ENCODE measurements at places on chromosomes 3 and 15. TPM values are rescaled to one million over a fixed set of nuclear protein-coding genes. Genes with fewer than 3 reads are reported as not detected.

SPG21 gene
- 97.9 TPM for total RNA-seq

CAPN3 gene
- total RNA-seq, result 37.9 TPM

MELTF gene
- total RNA-seq, result 9.0 TPM

GPR62 gene
- 0.42 TPM for total RNA-seq

CD80 gene
- total RNA-seq, result 0.39 TPM

ERICH6 gene
- total RNA-seq, result 0.18 TPM

GRIP2 gene
- 0.06 TPM for total RNA-seq

DNA sequence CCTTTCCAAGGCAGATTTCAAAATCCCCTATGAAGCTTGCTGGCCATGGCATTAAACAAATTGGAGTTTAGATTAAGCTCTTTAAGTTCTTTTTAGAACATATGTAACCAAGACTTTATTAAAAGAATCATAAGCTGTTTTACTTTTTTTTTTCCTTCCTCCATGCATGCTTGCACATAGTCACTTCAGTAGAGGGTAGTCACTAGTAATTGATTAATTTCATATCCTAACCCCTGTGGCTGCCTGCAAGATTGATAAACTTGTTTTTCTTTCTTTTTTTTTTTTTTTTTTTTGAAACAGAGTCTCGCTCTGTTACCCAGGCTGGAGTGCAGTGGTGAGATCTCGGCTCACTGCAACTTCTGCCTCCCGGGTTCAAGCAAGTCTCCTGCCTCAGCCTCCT lies 33.3 kb upstream of the ZKSCAN7 start:
- DNase-seq, result no peak

DNA sequence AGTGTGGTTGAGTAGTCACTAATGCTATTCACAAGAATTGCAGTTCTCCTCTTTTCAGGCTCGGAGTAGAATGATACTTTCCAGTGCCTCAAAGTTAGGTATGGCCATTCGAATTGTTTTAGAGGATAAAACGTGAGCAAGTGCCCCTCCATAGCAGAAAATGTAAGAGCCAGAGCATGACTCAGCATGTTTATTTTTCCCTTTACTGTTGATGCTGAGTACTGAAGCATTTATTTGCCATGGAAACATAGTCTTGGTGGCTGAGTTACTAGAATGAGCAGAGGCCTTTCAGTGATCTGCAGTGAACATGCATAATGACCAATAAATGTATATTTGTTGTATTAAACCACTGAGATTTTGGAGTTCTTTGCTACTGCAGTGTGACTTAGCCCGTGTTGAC lies 540.6 kb downstream of the NLGN1 start:
- DNase-seq, result peak; percentile 37

GRCh38 chr3:12046406-12046805 lies 42.2 kb downstream of the SYN2 start:
- DNase-seq, result no peak

DNA sequence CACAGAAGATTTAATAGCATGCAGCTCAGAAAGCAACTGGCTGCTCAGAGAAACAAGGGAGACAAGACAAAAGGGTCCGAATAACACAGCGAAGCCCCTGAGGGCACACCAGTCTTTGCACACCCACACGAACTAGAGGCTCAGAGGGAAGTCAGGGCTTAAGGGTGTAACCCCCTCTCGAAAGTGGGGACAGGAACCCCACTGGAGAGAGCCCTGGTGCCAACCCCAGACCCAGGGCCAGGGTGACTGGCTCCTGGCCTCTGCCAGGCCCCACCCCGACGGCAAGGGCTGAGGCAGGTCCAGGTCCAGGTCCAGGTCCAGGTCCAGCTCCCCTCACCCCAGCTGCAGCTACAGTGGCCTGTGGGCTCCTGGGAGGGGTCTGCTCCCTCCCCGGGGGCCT lies 10.5 kb upstream of the PRR23E start:
- DNase-seq, result no peak

GRCh38 chr15:89947385-89947784 lies 34.6 kb upstream of the ARPIN start:
- DNase-seq, result no peak

All from cardiac muscle cell (in vitro differentiated cells and primary cell).